ENCODE measurements at places on chromosomes 11 and 22.

DNA sequence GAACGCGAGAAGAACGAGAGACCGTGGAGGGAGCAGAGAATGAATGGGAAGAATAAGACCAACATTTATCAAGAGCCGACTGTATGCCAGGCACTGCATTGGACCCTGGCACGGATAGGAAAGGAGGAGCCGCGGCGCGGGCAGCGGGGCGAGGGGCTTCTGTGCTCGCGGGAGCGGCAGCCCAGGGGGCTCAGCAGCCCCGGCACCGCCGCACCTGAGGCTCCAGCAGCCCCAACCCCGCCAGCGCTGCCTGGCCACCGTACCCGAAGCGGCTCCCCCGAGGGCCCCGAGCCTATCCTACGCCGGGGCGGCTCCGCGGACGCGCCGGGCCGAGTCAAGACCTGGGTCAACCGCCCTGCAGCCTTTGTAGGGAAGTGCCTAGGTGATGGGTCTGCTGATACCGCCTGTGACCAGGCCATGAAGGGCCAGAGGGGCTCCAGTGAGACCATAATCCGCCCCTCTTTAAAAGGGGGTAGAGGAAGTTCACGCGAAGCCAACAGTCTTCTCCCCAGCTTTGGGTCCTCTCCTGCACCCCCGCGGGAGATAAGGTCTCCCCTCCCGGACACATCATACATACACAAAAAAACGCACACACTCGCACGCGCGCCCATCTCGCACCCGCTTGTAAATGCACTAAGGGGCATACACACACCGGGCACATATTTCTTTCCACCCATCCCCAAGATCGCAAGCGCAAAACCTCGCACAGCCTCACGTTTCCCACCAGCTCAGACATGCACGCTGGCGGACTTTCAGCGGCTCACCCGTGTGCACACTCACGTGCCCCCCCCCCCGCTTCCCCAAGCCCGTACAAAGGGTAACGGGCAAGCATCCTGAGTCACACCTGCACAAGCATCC is 935 bp upstream of the RTN4RL2 start:
- DNase-seq: no peak

GRCh38 chr11:69174841-69175240 is 19.1 kb downstream of the SMIM38 start:
- DNase-seq: no peak

GRCh38 chr11:34827228-34827627 is 89.0 kb downstream of the APIP start:
- DNase-seq: no peak

DNA sequence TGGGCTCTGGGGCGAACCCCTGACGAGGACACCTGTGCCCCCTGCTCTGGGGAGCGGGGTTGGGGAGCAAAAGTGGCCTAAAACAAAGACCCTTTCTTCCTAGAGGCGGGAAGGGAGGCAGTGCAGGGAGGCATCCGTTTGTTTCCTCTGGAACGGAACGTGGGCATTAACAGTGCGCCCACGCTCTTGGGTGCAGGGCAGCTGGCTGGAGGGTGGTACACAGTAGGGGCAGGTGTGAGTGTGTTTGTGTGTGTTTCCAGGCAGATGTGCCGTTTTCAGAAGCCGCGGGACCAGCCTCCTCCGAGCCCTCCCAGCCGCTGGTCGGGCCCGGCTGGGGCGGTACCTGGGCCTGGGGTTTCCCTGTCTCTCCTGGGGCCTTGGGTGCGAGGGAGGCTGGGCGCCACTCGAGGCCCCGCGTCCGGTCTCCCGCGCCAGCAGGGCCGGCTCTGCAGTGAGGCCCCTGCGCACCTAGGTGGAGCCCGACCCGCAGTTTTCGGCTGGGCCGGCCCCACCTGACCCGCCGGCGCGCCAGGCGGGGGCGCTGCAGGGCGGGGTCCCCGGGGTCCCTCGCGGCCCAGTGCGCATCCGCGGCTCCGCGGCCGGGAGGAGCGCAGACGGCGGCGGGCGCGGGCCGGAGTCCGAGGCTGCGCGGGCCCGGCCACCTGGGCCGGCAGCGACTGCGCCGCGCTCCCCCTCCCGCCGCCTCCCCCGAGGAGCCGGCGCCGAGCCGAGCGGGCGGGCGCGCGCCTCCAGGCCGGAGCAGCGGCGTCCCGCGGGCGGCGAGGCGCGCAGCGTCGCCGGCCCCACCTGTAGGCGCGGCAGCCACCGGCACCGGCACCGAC is 1252.7 kb downstream of the BRD1 start:
- DNase-seq: no peak

GRCh38 chr11:111417011-111417765 is 38.1 kb upstream of the POU2AF1 start:
- DNase-seq: no peak

GRCh38 chr11:126026579-126026978 is 36.1 kb downstream of the CDON start:
- DNase-seq: no peak

- no peak for DNase-seq
These were observed 224.2 kb upstream of the ANO5 start for GRCh38 chr11:21968702-21969101.

GRCh38 chr22:23072911-23073491 is 2.7 kb downstream of the GNAZ start:
- no peak for DNase-seq

DNA sequence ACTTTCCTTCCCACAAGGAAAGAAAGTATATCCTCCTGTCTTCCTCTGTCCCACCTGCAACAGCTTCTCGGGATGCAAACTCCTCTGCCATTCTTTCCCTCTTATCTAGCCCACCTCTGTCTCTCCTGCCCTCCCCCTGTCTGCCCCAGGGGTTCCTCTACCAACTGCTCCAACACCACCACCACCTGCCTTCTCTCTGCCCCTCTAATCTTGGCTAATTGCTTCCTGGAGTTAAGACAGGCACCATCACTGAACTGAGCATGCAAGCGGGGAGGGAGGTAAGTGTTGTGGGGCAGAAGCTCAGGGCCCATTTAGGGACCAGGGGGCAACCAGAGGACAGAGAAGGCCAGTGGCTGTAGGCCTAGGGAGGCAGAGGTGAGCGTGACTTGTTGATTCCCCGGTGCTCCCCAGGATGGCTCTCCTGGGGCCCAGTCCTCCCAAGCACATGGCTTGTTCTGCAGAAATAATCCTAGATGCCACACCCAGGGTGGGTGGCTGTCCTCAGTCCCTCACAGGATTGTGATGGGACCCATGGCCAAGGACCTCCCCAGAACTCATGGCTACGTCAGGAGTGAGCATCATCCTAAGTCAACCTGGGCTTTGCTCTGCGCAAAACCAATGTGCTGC is 111.1 kb downstream of the TP53I11 start:
- DNase-seq: no peak

GRCh38 chr22:20918663-20919218 is 1.5 kb downstream of the CRKL start:
- no peak for DNase-seq

DNA sequence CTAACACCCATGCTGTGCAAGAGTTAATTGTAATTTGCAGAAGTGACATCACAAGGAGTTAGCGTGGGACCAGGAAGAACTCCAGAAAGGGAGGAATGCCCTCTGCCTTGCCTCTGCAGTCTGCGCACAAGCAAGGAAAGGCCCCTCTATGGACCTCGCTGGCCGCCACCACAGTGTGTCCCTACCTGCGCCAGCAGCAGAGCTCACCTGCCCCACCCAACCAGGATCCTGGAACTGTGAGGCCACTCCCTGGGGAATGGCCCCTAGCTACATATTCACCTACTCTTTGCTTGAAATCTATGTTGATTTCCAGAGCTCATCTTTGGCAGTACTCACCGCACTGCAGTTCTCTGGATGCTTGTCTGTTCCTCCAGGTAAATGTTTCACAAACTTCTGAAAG is 72.0 kb upstream of the MTNR1B start:
- no peak for DNase-seq

DNA sequence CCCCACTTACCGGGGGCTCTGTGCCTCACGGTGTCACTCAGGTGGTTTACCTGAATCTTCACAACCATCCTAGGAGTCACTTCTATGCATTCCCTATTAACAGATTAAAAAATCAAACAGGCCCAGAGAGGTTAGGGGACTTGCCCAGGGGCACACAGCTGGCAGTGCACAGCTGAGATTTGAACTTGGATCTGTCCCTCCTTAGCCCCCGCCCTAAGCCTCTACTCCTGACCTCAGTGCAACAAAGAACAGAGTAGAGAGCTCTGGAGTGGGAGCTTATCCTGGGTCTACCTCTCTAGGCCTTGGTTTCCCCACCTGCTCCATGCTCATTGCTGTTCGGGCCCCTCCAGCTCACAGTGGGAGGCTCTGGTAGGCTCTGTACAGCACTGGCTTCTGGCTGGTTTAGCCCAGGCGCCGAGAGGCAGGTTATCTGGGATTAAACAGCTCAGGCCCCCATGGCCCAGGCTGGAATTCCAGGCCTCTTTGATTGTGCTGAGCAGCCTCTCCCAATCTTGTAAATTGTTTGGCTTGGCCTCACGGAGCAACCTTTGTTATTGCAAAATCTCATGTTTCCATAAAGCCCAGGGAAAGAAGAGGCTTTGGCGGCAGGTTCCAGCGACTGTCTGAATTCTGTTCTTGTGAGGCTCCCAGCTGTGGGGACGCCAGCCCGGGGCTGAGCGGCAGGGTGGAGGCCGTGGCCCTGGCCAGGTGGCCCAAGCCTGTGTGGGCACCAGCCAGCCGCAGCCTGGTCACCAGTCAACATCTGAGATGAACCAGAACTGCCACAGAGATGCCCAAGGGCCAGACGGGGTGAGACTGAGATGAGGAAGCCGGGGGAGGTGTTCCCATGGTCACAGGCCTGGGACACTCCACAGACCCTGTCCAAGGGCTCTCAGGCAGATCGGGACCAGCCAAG is 28.9 kb upstream of the SHISAL1 start:
- DNase-seq: no peak

GRCh38 chr11:115941044-115941443 is 436.8 kb upstream of the CADM1 start:
- no peak for DNase-seq

- peak; percentile 69 for DNase-seq
These were observed 3.1 kb downstream of the CERK start for GRCh38 chr22:46734830-46735453.

DNA sequence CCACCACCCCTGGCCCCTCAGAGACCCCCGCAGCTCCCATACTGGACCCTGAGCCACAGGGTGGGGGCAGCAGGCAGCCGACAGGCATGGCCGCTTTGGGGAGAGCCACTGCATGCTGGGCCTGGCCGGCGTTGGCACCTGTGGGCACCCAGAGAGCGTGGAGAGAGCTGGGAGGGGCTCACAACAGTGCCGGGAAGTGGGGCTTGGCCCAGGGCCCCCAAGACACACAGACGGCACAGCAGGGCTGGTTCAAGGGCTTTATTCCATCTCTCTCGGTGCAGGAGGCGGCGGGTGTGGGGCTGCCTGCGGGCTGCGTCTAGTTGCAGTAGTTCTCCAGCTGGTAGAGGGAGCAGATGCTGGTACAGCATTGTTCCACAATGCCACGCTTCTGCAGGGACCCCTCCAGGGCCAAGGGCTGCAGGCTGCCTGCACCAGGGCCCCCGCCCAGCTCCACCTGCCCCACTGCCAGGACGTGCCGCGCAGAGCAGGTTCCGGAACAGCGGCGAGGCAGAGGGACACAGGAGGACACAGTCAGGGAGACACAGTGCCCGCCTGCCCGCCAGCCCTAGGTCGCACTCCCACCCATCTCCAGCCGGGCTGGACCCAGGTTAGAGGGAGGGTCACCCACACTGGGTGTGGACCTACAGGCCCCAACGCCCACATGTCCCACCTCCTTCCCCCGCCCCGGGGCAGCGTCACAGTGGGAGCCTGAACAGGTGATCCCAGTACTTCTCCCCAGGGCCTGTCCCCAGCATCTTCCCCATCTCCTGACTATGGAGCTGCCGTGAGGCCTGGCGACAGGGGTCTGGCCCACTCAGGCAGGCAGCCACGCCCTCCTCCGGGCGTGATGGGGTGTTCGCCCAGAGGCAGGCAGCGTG is 1.2 kb downstream of the INS start:
- DNase-seq: no peak

DNA sequence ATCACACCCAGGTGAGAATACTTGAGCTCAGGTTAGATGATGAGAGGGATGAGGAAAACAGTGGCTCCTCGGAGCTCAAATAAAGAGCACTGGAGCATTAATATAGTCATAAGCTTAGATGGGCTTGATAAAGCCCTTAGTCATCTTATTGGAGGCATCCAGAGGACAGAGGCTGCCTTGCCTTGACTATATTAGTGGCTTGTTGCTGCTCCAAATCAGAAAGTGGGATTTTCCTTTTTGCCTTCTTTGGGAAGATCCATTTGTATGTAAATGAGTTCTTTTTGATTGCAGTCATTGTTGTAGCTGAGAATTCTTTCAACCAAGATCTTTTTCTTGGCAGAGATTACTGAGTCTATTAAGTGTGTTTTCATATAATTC is 18.9 kb downstream of the ADM start:
- DNase-seq: no peak

Data from GM13977 (cell line).